Lung (tissue), 17 donors: ENCODE measurements at places on chromosomes 5 and 9. TPM values are rescaled to one million over a fixed set of nuclear protein-coding genes. Genes with fewer than 3 reads are reported as not detected.

- no peak overlapping the region for H3K27ac ChIP-seq
- no peak for DNase-seq
- H3K27me3 ChIP-seq, result no peaks in the 10 kb centered on the region
- H3K36me3 ChIP-seq, result no peaks in the 10 kb centered on the region
These were observed 1483.7 kb upstream of the ACO1 start for GRCh38 chr9:30900706-30901105.

- no peak for DNase-seq
- H3K27me3 ChIP-seq, result no peaks in the 10 kb centered on the region
- H3K4me3 ChIP-seq, result no peak overlapping the region
- H3K36me3 ChIP-seq, result no peaks in the 10 kb centered on the region
- H3K27ac ChIP-seq, result peak overlapping the region; percentile 82
These were observed 125.0 kb downstream of the TRIO start for GRCh38 chr5:14267991-14268708.

DNA sequence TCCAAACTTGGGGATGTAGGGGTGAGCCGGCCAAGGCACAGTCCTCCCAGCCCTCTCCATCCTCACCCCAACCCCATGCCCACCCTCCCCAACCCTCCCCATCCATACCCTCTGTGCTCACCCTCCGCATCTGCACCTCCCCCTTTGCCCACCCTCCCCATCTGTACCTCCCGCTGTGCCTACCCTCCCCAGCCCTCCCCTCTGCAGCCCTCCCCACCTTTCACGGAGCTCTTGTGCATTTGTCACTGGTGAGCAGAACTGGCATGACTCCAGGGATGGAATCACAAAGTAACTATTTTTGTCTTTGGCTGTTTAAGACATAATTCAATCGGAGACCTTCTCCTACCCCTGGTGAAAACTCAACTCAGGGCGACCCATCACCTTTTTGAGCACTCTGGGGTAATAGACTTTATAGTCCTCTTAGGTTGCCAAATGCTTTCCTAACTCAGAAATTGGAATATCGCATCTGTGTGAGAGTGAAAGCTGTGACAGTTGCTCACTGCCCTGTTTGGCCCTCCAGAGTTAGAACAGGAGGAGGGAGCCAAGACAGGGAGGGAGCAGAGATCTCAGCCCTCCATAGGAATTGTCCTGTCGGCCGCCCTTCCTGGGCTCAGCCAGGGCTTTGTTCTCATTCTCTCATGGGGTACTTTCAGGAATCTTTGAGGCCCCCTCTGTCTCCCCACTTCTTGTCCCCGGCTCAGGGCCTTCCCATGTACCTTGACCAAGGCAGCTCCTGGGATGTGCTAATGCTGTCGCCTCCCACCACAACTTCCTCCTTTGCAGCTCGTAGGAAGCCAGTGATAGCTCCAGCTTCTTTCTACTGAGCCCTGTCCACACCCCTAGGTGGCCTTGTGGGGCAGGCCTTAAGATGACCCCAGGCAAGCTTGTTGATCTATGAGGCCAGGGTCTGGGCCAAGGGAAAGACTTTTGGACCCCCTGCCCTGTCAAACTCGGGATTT is 36.2 kb downstream of the OTULIN start:
- H3K36me3 ChIP-seq, result peaks cover 20% of the 10 kb centered on the region
- H3K4me3 ChIP-seq, result no peak overlapping the region
- no peaks in the 10 kb centered on the region for H3K27me3 ChIP-seq
- DNase-seq, result no peak
- H3K4me1 ChIP-seq, result no peaks in the 10 kb centered on the region

GRCh38 chr5:27015758-27016157 is 22.6 kb downstream of the CDH9 start:
- H3K4me1 ChIP-seq, result peaks cover 15% of the 10 kb centered on the region
- no peak overlapping the region for H3K27ac ChIP-seq
- no peak overlapping the region for H3K4me3 ChIP-seq
- no peaks in the 10 kb centered on the region for H3K27me3 ChIP-seq

GRCh38 chr5:154505567-154505966 is 27.5 kb upstream of the HAND1 start:
- no peak overlapping the region for H3K27ac ChIP-seq
- H3K36me3 ChIP-seq, result no peaks in the 10 kb centered on the region
- DNase-seq, result no peak
- H3K4me1 ChIP-seq, result no peaks in the 10 kb centered on the region
- H3K27me3 ChIP-seq, result no peaks in the 10 kb centered on the region

DNA sequence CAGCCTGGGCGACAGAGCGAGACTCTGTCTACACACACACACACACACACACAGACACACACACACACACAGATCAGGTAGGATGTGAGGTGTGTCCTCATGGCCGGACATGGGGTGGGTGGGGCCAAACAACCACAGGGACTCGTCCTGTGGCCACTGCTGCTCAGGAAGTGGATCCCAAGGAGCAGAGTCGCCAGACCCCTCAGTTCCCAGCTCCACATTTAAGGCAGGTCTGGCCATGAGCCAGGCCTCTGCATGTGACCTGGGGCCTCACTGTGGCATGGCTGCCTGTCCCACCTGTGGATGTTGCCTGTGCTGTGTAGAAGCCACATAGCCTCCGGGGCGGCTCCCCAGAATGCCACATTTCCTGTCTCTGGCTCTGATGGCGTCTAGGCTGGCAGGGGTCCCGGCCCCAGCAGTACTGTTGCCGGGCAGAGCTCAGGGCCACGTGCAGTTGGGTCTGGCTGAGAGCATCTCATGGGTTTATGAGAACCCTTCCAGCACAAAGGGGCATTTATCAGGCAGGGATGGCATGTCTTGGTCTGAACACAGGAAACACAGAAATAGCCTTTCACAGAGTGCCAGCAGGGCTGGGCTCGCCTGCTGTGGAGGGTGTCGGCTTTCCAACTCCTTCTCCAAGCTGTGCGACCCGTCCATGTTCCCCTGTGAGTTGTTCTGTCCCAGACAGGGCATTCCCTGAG is 9.9 kb upstream of the NINJ1 start:
- peak; percentile 55 for DNase-seq
- no peaks in the 10 kb centered on the region for H3K4me1 ChIP-seq
- H3K27ac ChIP-seq, result no peak overlapping the region
- no peak overlapping the region for H3K4me3 ChIP-seq

DNA sequence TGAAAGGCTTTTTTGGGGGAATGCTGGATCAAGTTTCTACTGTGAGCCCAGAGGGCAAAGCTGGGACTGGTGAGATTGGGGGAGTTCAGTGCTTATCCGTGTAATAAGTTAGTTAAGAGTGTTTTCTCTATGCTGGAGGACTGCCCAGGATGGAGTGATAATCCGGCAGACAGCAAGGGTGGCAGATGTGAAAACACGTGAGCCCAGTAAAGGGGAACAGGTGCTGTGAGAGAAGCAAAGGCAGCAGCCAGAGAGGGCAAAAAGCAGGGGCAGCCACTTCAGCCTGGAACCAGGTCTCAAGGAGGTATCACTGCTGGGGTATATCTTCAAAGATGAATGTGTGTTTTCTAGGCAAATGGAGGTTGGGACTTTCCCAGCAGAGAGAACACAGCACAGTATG is 53.9 kb downstream of the GALNT10 start:
- H3K4me3 ChIP-seq, result no peak overlapping the region
- no peak for DNase-seq
- no peaks in the 10 kb centered on the region for H3K36me3 ChIP-seq
- H3K4me1 ChIP-seq, result no peaks in the 10 kb centered on the region
- H3K27me3 ChIP-seq, result no peaks in the 10 kb centered on the region

- H3K27me3 ChIP-seq, result no peaks in the 10 kb centered on the region
- no peak for DNase-seq
- no peaks in the 10 kb centered on the region for H3K4me1 ChIP-seq
- no peak overlapping the region for H3K27ac ChIP-seq
These were observed 151.8 kb upstream of the TLX3 start for GRCh38 chr5:171157276-171157675.

DNA sequence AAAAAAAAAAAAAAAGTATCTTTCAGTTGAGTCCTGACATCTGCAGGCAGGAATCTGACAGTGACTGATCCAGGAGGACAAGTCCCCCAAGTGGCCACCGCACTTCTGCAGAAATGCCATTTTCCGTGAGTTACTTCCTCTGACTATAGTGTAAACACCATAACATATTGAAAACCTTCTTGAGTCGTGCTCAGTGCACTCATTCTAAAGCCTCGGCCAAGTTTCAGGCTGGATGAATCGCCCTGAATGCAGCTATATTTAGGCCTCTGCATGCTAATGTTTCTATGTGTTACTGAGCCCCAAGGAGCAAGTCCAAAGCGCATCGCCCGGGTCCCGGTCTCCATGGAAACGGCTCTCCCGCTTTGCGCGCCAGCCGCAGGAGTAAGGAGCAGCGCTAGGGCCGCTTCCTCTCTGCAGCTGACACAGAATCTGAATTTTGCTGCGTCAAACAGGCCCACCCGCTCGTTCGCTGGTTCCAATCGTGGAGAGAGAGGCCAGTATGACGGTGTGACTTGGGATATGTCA is 335.4 kb downstream of the MSX2 start:
- H3K27ac ChIP-seq, result no peak overlapping the region
- H3K36me3 ChIP-seq, result no peaks in the 10 kb centered on the region
- no peaks in the 10 kb centered on the region for H3K27me3 ChIP-seq
- no peak overlapping the region for H3K4me3 ChIP-seq
- peak; percentile 89 for DNase-seq

DNA sequence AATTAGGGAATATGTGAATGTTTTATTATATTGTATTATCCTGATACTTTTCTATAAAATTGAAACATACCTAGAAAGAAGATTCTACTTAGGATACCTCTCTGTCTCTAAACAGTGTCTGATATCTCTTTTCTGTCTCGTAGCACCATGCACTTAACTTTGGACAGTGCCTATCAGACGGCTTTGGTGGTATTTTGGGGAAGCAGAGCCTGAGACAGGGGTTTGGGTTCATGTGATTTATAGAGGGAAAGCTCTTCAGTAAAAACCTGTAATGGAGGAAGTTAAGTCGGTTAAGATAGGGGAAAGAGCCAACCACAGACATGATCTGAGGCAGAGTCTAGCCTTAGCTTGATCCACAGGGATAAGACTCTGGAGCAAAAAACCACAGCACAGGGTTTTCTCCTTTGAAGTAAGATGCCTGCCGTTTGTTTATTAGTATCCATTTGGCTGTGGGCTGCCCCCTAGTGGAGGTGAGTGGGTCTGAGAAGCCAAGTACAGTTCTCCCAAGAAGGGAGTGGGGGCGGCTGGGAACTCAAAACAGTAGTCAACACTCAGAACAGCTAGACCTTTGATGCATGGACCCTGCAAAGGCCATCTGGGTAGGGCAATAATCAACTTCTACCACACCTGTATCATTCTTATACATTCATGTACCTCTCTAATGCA is 141.2 kb upstream of the ASTN2 start:
- no peak overlapping the region for H3K27ac ChIP-seq
- no peaks in the 10 kb centered on the region for H3K27me3 ChIP-seq
- DNase-seq, result no peak
- no peaks in the 10 kb centered on the region for H3K36me3 ChIP-seq
- no peaks in the 10 kb centered on the region for H3K4me1 ChIP-seq
- H3K4me3 ChIP-seq, result no peak overlapping the region

GRCh38 chr9:90127923-90128322 is 514.7 kb downstream of the DIRAS2 start:
- H3K36me3 ChIP-seq, result no peaks in the 10 kb centered on the region
- no peak overlapping the region for H3K27ac ChIP-seq
- no peak overlapping the region for H3K4me3 ChIP-seq
- no peaks in the 10 kb centered on the region for H3K27me3 ChIP-seq
- H3K4me1 ChIP-seq, result peaks cover 15% of the 10 kb centered on the region

- H3K4me1 ChIP-seq, result no peaks in the 10 kb centered on the region
- H3K4me3 ChIP-seq, result no peak overlapping the region
- no peak overlapping the region for H3K27ac ChIP-seq
- H3K27me3 ChIP-seq, result no peaks in the 10 kb centered on the region
These were observed 62.6 kb upstream of the IL12B start for GRCh38 chr5:159392871-159393270.

- H3K27me3 ChIP-seq, result no peaks in the 10 kb centered on the region
- DNase-seq, result no peak
- no peaks in the 10 kb centered on the region for H3K36me3 ChIP-seq
- H3K27ac ChIP-seq, result no peak overlapping the region
These were observed 25.8 kb downstream of the RFX3 start for GRCh38 chr9:3500044-3500443.

GRCh38 chr5:177333420-177334154 is 17.9 kb downstream of the LMAN2 start:
- H3K4me3 ChIP-seq, result no peak overlapping the region
- H3K36me3 ChIP-seq, result peaks cover 39% of the 10 kb centered on the region
- no peak overlapping the region for H3K27ac ChIP-seq
- H3K4me1 ChIP-seq, result no peaks in the 10 kb centered on the region
- no peaks in the 10 kb centered on the region for H3K27me3 ChIP-seq

- no peak overlapping the region for H3K27ac ChIP-seq
- H3K27me3 ChIP-seq, result no peaks in the 10 kb centered on the region
- no peak for DNase-seq
- no peak overlapping the region for H3K4me3 ChIP-seq
These were observed 29.5 kb upstream of the CCDC180 start for GRCh38 chr9:97277953-97278352.

- no peaks in the 10 kb centered on the region for H3K4me1 ChIP-seq
- no peak for DNase-seq
- H3K27me3 ChIP-seq, result no peaks in the 10 kb centered on the region
- no peak overlapping the region for H3K4me3 ChIP-seq
- no peak overlapping the region for H3K27ac ChIP-seq
- no peaks in the 10 kb centered on the region for H3K36me3 ChIP-seq
These were observed 53.8 kb upstream of the SNCAIP start for GRCh38 chr5:122258241-122258640.

DNA sequence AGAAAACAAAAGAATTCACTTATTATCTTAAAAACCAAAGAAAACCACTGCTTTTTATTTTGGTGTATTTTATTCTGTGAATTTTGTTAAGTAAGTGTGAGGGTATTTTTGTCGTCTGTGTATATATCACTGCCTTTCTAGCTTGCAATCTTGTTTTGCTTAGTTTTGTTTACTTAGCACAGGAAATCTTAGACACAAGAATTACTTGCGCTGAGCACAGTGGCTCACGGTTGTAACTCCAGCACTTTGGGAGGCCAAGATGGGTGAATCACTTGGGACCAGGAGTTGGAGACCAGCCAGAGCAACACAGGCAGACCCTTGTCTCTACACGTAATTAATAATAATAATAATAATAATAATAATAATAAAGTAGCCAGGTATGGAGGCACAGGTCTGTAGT is 230.3 kb downstream of the PAPPA start:
- H3K4me1 ChIP-seq, result peaks cover 6% of the 10 kb centered on the region
- peaks cover 2% of the 10 kb centered on the region for H3K36me3 ChIP-seq
- no peaks in the 10 kb centered on the region for H3K27me3 ChIP-seq
- DNase-seq, result peak; percentile 64

DNA sequence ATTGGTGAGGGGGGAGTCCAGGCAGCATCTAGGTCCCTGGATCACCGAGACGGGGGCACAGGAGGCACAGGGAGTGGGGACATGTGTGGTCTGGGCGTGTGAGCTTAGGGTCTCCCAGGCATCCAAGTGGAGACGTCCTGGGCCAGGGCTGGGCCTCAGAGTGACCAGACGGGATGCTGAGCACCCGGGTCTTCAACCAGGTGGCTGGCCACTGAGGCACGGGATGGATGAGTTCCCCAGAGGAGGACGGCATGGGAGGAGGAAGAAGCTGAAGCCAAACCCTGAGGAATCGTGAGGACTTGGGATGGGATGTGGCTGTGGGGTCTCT is 88.0 kb downstream of the LMX1B start:
- DNase-seq, result no peak
- no peak overlapping the region for H3K4me3 ChIP-seq
- H3K27me3 ChIP-seq, result peaks cover 31% of the 10 kb centered on the region

Gene C9orf153
- 0.12 TPM for total RNA-seq

Gene NR2F1
- total RNA-seq, result 57.3 TPM

Gene TOR2A
- total RNA-seq, result 8.8 TPM

Gene MARCOL
- not detected for total RNA-seq

Gene HRCT1
- total RNA-seq, result 14.1 TPM

Gene AFAP1L1
- total RNA-seq, result 22.8 TPM

Gene TMEM215
- total RNA-seq, result not detected

Gene CFAP90
- total RNA-seq, result 14.2 TPM

Gene TXNDC8
- not detected for total RNA-seq

Gene OR1J2
- total RNA-seq, result not detected
